Activated CD4-positive, alpha-beta T cell treated with anti-CD3 and anti-CD28 coated beads, Interleukin-10, Interleukin-2, amounts not matched to agents 100 ng/mL and 50 ng/mL, durations not matched to agents 16 hours and 8 hours (primary cell): ENCODE measurements at places on chromosomes 6 and 20.

DNA sequence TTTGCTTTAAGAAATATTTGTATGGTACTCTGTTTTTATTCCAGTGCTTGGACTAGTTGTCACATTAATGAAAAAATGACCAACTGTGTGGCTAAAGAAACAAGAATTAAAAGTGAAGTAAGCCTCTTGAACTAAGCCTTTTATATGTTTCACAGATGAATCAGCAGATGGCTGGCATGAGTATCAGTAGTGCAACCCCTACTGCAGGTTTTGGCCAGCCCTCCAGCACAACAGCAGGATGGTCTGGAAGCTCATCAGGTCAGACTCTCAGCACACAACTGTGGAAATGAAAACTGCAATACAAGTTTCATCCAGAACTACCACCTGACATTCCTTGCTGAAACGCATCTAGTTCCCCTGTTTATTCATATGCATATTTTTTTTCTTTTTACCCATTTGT, 96.8 kb downstream of the B3GAT2 start:
- no peak for DNase-seq

- peak; percentile 42 for DNase-seq
Observed at GRCh38 chr20:24102290-24102689, 113.7 kb upstream of the GGTLC1 start.

GRCh38 chr6:39892490-39893129, 41.7 kb downstream of the MOCS1 start:
- DNase-seq = peak; percentile 15

- no peak for DNase-seq
Observed at GRCh38 chr20:51579137-51579536, 36.6 kb upstream of the NFATC2 start.

- DNase-seq = no peak
Observed at GRCh38 chr6:22448291-22448711, 121.1 kb upstream of the HDGFL1 start.

DNA sequence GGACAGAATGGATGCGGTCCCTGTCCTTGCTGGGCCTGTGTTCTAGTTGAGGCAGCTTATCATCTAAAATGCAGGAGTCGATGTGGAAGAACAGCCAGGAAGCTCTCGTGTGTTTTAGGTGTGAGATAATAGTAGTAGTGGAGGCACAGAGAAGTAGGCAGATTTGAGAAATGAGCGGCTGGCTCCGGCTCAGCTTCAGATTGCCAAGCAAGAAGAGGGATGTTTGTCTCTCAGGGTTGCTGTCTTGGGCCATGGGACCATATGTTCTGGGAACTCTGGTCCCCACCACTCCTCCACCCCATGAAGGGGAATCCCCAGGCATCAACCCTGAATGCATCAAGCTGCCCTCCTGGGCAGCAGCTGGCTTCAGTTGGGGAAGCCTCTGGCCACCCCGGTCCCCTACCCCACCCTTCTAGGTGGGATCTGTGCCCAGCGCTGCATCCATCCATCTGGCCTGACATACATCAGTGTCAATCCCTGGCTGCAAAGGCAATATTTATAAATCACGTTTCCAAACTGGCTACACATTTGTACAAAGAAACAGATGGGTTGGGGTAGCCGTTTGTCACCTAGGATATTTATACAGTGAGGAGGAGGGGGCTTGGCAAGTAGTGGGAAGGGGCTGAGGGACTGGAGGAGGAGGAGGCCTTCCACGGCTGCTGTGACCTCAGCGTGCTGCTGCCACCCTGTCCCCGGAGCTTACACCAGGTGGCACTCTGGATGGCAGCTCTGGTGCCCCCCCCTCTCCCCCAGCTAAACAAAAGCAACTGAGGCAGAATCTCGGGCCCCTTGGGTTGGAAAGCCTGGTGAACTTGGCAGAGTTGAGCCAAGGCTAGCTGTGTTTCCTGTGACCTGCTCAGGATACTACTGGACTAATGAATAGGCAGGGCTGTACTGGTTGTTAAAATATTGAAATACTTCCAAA, 64.4 kb downstream of the CD40 start:
- no peak for DNase-seq
